ENCODE measurements at places on chromosomes 7 and 10.

DNA sequence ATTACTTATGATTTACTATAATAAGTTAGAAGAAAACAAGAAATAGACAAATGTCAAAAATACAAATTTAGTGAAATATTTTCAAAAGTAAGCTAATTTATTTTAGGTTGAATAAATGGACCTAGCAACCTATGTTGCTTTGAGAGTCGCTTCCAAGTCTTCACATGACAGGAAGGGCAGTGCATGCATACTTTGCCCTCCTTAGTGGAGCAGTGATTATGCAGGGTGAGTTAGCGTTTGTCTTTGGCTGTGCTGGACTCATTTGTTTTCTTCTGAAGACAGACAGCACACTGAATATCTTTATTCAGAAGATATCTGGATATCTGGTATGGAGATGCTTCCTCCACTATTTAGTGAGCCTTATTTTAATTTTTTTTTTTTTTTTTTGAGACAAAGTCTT lies 102.5 kb downstream of the SRI start:
- no peak overlapping the region for H3K27ac ChIP-seq
- H3K4me3 ChIP-seq: no peak overlapping the region
- H3K4me1 ChIP-seq: 0 out of 2 replicates have a peak, but pooled peaks cover 8% of the 10 kb centered on the region
- no peaks in the 10 kb centered on the region for H3K36me3 ChIP-seq
- no peaks in the 10 kb centered on the region for H3K27me3 ChIP-seq

DNA sequence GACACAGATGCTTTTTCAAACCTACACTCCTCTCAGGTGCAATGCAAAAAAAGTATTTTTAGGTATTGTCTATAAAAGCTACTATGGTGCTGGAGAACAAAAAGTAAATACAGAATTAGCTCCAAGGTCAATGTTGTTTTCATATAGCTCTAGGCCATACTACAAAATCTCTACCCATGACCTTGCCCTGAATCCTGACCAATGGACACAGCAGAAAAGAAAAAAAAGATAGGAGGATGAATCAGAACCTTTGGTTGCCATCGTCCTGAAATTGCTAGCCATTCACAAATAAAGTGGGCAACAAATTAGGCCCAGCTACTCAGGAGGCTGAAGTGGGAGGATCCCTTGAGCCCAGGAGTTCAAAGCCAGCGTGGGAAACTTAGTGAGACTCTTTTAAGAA lies 35.2 kb upstream of the RELN start:
- no peaks in the 10 kb centered on the region for H3K27me3 ChIP-seq
- H3K27ac ChIP-seq: no peak overlapping the region
- peaks cover 64% of the 10 kb centered on the region for H3K4me1 ChIP-seq
- DNase-seq: peak; percentile 56

- H3K4me3 ChIP-seq: no peak overlapping the region
- peaks cover 61% of the 10 kb centered on the region for H3K4me1 ChIP-seq
- peak; percentile 73 for DNase-seq
- H3K27me3 ChIP-seq: no peaks in the 10 kb centered on the region
- H3K36me3 ChIP-seq: no peaks in the 10 kb centered on the region
Observed at GRCh38 chr10:69449841-69450240, 1.4 kb upstream of the TSPAN15 start.

- peaks cover 11% of the 10 kb centered on the region for H3K27me3 ChIP-seq
- no peaks in the 10 kb centered on the region for H3K4me1 ChIP-seq
- no peak for DNase-seq
- no peak overlapping the region for H3K4me3 ChIP-seq
- no peak overlapping the region for H3K27ac ChIP-seq
- H3K36me3 ChIP-seq: no peaks in the 10 kb centered on the region
Observed at GRCh38 chr7:151850491-151851124, 26.3 kb downstream of the PRKAG2 start.

Measured in HepG2 (cell line).